Stimulated activated CD8-positive, alpha-beta memory T cell treated with anti-CD3 and anti-CD28 coated beads, Interleukin-7, amount 100 ng/mL, for 48 hours (primary cell): ENCODE measurements at places on chromosomes 2 and 18.

DNA sequence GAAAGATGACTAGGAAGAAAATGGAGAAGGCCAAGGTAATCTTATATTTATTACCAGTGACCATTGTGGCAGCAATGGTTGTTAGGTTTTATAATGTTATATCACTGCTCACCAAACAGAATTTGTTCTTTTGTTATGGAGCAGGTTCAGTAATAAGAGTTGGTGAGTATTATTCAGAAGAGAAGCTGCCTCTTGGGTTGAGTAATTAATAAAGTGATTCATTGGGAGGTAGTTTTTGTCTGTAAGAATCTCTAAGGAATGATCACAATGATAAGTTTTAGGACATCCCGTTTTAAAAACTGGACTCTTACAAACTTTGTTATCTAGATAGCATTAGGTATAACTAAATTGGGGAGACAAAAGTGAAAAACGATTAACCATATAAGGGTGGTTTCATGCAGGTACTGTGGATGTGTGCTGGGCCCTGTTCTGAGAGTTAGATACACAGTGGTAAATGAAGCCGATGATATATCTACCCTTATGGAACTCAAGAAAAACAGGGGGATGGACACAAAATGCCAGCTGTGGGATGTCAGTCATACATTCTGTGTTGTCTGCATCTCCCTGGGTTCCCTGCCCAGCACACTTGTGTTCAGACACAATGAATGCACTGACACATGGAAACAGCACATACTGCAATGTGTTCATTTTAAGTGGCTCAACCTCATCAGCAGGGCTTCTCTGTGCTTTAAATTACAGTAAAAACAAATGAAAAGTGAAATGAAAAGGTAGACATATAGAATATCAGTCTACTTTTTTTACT lies 7.5 kb downstream of the MAP4K4 start:
- DNase-seq, result no peak

- no peak for DNase-seq
These were observed 15.8 kb downstream of the BOLA3 start for GRCh38 chr2:74131901-74132300.

GRCh38 chr2:142136571-142136970 lies 5.8 kb upstream of the LRP1B start:
- no peak for DNase-seq

DNA sequence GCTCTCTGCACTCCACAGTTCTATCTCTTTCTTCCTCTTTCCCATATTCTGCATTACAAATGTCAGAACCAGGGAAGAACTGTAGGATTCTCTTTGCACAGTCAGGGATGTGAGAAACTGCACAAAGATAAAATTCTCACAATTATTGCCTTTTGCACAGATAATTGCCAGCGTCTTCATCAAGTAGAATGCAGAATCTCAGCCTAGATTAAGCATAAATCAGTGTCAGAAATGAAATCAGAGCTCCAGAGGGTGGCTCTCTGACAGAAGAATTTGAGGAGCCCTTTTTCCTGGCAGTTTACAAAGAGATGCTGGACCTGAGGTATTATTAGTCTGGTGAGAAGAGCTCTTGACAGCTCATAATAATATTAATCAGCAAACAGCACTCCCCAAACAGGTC lies 173.1 kb downstream of the PTH2R start:
- no peak for DNase-seq

GRCh38 chr2:108034843-108035242 lies 48.5 kb downstream of the SLC5A7 start:
- no peak for DNase-seq

DNA sequence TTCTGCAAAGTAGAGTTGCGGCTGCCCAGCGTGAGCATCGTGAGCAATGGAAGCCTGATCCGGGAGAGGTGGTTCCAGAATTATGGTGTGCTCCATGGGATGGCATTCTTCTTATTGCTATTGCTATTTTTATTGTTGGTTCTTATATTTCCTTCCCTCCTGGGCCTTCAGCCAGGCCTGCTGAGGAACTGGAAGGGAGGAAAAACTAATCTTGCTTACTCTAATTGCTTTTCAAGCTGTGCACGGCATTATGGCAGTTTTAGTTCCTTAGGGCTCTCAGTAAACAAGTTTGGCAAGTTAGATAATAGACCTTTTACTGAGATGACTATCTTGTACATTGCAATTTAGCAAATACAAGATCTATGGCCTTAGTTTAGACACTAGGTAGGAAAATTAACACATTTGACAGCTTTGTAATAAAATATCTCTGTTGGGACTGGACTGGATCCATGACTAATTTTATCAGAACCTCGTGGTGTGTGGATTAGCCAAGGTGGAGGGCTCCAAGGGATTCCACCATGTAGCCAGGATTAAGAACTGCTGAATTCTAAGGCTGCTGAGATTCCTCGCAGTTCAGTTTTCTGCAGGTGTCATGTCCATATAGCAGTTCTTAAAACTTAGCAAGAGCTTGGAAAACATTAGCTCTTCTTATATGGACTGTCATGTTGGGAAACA lies 6.0 kb downstream of the RSAD2 start:
- no peak for DNase-seq

DNA sequence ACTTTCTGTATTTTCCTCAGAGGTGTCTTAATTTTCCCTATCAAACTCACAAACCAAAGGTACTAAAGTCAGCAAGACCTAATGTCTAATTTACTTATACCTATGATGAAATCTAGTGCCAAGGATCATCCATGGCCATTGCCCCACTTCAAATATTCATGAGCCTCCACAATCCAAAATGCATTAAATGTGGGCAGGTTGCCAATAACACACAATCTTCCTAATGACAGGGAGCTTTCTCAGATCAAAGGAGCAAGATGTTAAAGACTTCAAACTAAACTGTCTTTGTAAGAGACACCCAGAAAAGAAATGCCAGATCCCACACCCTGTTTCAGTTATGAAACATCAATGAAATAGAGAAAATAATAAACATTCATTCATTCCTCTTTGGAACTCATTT lies 143.2 kb downstream of the TMEFF2 start:
- no peak for DNase-seq

GRCh38 chr2:36858551-36859365 lies 107.6 kb downstream of the STRN start:
- DNase-seq, result no peak

DNA sequence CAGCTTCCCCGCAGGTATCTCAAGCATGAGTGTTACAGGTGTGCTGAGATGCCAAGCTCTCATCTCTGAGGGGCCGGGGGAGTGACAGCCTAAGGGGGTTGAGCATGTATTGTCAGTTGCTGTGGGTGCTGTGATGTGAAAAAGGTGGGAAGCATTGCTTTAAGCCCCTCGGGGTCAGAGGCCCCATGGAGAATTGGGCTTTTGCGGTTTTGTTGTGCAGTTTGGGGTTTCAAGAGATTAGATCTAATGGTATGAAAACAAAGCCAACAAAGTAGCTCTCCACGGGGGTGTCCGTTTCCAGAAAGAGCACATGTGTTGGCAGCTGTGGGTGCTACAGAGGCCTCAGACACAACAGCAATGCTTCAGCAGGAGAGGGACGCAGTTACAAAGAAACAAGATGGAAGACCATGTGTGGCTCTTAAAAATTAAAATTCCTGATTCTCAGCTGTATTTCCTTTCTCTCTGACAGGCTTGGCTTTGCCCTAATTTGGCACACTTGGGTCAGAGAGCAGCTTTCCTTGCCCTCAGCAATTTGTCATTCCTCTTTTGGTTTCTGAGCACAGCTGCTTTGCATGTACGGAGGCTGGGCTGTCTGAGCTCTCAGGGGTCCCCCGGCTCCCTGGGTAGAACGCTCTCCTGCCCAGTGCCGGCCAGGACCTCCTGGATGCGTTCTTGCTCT lies 69.9 kb downstream of the TMEM247 start:
- DNase-seq, result no peak

DNA sequence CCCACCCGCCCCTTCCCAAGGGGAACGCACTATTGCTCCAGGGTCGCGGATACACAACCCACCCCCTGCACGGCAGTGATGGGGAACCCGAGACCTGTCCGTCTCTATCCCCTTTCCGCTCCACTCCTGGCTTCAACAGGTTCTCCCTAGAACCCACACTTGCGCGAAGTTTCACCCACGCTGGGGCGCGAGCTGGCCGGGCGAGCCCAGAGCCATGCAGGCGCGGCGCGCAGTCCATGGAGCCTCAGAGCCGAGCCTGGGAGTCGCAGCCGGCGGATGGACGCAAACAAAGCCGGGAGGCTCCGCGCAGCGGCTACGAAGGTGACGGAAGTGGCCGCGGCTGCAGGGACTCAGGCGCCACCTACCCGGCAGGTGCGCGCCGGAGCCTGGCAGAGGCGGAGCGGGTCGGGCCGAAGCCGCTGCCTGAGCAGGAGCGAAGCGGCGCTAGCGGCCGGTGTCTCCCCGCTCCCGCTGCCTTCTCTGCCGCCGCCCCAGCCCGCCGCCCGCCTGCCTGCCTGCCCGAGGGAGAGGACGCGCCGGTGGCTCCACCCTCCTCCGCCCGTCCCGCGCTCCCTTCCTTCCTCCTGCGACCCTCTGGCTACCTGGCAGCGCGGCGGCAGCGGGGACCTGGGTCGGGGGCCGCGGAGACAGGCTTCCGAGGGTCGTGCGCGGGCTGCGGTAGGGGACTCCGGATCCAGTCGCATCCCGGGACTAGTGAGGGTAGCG lies 14.0 kb downstream of the ALPG start:
- no peak for DNase-seq
